Stimulated activated CD8-positive, alpha-beta memory T cell treated with anti-CD3 and anti-CD28 coated beads, Interleukin-15, amount 100 ng/mL, for 4 hours (primary cell): ENCODE measurements at places on chromosomes 6 and 20.

- DNase-seq = no peak
Measured at GRCh38 chr20:43755390-43755789, 28.6 kb upstream of the GTSF1L start.

- no peak for DNase-seq
Measured at GRCh38 chr6:167441715-167442206, 116.9 kb downstream of the TTLL2 start.

DNA sequence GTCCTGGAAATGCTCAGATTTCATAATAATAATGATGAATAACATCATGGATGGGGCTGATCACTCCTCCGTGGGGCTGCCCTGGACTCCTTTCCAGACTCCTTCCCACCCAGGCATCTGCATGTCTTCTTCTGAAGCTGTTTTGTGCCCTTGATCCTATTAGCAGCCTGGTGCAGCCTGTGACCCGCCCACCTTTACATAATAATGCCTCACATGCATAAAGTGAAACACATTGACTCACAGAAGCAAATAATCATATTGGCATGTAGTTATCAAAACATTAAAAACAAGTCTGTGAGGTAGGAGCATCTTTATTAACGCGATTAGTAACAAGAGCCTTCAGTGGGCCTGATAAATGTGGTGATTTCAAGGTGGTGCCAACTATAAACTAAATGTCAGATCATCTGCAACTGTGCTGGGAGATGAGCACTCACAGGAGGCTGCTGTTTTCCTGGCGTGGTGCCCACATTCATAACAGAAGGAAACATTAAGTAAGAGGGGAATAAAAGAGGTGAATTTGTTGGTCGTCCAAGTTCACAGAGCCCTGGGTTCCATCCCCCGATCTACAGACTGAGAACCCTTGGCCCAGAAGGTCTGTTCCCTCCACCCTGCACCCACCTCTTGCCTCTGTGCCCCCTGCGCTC, 344.7 kb downstream of the CDH4 start:
- no peak for DNase-seq

DNA sequence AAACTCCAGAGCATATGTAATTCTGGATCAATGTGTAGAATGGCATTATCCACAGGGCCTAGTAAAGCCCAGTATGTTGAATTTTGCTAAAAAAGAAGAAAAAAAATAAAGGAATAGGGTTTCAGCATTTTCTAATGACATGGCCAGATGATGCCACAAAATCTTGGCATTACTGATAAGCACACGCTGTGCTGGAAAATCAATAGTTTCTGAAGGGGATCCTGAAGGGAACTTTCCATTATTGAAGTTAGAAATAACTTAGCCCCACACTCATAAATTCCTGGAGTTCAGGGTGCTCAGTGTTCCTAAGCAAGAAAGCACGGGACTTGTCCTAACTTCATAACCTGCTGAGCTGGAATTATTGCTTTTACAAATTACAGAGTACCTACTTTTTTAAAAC, 10.8 kb downstream of the TENT5A start:
- DNase-seq = no peak

DNA sequence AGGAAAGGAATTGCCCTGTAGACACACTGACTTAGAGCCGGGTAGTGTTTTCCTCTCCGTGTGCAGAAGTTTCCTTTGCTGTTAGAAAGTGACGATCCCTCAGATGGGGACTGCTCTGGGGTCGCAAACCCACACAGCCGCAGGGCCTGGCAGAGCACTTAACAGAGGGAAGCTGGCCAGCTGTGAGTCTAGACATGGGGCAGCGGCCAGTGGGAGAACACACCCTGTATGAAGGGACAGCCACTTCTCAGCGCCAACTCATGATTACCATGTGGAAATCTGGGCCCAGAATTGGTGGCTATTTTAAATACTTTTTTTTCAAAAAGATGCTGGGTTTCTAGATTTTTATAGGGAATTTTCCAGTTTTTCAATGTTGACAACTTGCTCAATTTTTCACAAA, 39.4 kb downstream of the SLC9A8 start:
- no peak for DNase-seq

DNA sequence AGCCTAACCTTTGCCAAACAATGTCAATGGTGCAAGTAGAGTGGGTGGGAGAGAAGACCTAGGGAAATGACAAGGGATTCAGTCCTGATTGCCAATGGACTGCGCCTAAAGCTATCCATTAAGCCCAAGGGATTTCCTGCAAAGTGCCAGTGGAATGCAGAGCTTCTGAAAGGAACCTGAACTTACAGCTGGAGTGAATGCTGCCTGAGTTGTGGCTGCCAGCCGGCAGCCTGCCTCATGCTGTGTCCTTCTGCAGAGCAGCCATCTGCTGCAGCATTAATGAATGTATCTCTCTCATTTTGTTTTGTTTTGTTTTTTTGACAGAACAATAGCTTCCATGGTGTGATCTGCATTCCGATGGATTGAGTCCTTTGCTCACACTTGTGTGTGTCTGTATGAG, 44.7 kb downstream of the SLC35F1 start:
- no peak for DNase-seq

GRCh38 chr6:28802417-28803336, 121.1 kb downstream of the TRIM27 start:
- no peak for DNase-seq

DNA sequence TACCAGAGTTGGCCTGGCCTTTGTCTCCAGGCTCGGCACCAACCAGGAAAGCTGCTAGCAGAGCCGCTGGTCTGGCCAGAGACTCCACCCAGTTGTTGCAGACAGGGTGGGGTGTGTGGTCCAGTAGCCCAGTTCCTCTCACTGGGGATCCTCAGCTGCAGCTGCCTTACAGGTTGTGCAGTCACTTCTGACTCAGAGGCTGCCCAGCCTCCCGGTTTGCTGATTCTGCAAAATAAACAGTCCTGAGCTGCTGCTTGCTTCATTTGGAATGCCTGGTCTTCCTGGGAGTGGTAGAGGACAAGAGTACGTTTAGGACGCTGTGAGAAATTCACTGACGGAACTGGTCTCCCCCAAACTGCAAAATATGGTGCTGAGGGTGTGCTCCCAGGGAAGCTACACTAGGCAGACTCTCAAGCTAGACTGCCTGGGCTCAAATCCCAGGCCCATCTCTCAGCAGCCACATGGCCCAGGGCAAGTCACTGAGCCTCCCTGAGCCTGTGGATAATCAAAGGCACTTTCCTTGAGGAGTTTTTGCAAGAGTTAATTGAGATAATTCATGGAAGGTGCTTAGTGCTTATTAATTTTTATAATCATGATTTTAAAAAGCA, 246.1 kb downstream of the TFAP2C start:
- DNase-seq = no peak

DNA sequence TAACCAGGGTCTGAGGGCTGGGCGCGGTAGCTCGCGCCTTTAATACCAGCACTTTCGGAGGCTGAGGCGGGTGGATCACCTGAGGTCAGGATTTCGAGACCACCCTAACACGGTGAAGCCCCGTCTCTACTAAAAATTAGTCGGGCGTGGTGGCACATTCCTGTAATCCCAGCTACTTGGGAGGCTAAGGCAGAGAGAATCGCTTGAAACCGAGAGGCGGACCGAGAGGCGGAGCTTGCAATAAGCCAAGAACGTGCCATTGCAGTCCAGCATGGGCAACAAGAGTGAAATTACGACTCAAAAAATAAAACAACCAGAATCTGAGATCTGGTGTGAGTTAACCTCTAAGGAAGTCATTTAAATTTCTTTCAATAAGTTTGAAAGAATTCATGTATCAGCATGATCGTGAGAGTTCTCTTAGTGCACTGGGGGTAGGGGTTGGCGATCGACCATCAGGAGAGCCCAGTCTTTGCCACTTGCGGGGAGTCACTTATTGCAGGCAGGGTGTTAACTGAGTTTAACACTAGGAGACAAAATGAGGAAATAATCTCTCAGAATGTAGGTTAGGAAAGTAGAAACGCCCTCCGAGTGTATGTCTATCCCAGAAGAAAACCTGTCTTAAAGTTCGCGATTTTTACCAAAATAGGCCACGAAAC, 206.5 kb upstream of the ZNF184 start:
- DNase-seq = no peak

DNA sequence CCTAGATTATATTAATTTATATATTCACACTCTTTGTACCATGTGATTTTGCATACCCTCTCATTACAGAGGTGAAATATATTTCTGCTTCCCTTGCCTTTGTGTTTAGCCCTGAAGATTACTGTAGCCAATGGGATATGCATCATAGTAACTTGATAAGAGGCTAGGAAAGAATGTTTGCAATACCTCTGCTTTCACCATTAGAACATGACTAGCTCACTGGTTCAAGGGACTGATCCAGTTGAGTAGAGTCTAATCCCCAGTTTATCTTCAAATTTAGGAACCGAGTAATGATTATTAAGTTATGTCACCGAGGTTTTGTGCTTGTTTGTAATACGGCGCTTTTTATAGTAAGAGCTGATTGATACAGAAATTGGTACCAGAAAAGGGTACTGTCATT, 552.6 kb upstream of the GJE1 start:
- no peak for DNase-seq

DNA sequence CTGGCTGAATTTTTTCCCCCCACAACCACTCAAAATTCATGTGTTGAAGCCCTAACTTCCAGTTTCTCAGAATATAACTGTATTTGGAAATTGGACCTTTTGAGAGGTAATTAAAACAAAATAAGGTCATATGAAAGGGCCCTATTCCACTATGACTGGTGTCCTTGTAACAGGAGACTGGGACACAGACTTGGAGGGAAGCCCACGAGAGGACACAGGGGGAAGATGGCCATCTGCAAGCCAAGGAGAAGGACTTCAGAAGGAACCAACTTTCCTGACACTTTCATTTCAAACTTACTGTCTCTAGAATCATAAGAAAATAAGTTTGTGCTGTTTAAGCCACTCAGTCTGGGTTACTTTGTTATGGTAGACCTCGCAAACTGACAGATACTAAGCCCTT, 134.6 kb downstream of the ATXN1 start:
- DNase-seq = no peak

DNA sequence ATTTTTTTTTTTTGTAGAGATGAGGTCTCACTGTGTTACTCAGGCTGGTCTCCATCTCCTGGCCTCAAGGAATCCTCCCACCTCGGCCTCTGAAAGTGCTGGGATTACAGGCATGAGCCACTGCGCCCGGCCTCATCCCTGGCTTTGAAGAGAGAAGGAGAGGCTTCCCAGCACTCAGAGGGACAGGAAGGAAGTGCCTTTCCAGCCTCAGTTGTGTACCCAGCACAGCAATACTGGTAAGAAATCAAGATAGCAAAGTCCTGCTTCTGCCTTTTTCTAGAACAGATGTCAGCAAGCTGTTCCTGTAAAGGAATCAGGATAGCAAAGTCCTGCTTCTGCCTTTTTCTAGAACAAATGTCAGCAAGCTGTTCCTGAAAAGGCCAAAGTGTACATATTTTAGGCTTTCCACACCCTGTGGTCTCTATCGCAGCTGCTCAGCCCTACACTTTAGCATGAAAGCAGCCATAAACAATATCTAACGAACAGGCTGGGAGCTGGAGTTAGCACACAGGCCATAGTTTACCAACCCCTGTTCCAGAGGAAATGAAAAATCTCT, 6.3 kb upstream of the PLTP start:
- no peak for DNase-seq

- DNase-seq = no peak
Measured at GRCh38 chr6:130859161-130859867, 32.1 kb downstream of the SMLR1 start.

DNA sequence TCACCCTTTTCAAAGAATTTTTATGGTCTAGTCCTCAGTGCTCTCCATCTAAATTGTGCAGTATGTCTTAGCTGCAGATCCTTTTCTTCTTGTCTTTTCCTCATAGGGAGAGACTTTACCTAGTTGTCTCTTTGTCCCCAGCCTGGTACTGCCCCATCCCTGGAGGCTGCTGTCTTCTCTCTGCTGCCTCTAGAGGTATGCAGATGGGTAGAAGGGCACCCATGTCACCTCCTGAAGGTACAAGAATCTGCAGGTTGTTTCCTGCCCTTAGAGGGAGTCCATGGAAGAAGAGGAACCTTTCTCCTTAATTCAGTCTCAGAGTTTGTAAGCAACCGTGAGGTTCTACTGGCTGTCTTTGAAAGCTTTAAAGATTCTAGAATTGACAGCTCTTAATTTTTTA, 39.1 kb downstream of the MCM8 start:
- no peak for DNase-seq

- no peak for DNase-seq
Measured at GRCh38 chr20:38098952-38099351, 65.4 kb downstream of the RPRD1B start.
